ENCODE measurements at places on chromosomes 3 and 15.

- DNase-seq = no peak
Measured at GRCh38 chr15:98524838-98525660, 123.3 kb upstream of the IGF1R start.

GRCh38 chr3:29468187-29468586 is 187.3 kb downstream of the RBMS3 start:
- no peak for DNase-seq

DNA sequence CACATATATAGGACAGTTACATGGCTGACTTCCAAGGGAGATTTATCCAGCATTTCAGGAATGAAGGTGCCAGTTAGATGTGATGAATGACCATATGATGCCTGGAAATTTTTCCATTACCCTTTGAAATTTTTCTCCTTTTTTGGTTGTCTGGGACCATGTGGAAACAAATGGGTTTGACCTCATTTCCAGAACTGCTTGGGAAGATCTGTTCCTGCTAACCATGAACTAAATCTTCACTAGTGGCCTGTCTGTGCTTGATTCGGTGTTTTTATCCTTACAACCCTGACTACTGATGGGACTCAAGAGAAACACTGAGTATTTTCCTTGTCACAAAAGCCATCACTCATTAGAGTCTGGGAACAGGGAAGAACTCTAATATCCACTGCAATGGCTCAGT is 409.4 kb downstream of the PDCD6IP start:
- no peak for DNase-seq

DNA sequence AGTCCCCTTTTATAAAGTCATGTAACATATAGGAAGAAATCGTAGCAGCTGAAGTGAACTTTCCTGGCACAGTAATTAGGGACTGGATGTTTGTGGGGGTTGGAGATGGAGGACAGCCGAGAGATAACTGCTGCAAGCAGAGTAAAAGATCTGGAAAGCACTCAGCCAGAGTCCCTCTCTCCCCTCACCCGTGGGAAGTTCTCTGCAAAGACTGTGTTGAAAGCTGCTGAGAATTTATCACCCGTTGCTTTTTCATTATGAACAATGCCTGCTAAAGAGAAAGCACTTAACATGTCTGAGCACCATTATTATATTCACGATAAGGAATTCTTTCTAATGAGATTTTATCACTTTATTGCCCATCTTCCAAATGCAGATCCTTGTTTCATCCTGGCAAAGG is 248.8 kb downstream of the SHOX2 start:
- DNase-seq = no peak

GRCh38 chr3:122941228-122942206 is 86.0 kb downstream of the SEMA5B start:
- no peak for DNase-seq

GRCh38 chr3:186784820-186785494 is 1.6 kb downstream of the EIF4A2 start:
- no peak for DNase-seq

DNA sequence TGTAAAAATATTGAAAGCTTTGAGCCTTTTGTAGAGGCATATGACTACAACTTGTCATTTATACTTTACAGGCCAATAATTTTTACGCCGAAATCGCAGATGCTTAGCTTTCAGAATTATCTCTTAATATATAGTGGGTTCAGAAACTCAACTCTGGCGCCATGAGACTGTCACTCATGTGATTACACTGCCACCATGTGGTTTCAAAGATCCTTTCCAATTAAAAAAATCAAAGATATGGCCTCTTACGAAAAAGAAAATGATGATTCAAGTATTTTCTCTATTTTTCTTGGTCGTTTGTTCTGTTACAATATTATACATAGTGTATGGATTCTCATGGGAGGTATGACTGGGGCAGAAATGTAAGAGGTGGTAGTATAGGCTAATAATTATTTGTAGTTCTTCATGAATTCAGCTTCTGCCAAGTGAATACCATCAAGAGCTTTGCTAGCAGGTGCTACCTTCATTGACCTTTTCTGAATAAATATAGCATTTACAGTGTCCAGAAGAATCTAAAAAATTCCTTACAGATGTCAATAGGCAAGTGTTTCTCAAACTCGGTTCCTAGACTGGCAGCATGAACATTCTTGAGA is 751.7 kb upstream of the GOLIM4 start:
- no peak for DNase-seq
